ENCODE measurements at places on chromosomes 3 and 15.

DNA sequence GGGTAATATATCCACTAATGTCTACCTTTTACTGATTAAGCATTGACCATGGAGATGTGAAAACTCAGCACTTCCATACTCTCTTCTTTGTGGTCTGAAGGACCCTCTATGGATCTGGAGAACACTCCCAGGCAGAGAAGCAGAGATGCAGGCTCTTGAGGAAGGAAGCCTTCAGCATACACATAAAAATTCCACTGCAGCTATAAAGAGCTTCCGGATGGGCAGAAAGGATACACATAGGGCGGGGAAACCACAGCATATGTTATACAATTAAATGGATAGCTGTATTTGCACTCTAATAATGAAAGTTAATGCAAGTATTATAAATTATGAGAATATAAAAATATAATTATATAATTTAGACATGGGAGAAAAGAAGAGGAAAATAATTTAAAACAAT lies 1258.2 kb upstream of the ALCAM start:
- no peak for DNase-seq

- peak; percentile 41 for DNase-seq
These were observed 1.1 kb downstream of the NPTN start for GRCh38 chr15:73631915-73632669.

- DNase-seq, result no peak
These were observed 524.5 kb upstream of the TGFBR2 start for GRCh38 chr3:30081904-30082303.

- no peak for DNase-seq
These were observed 360.7 kb downstream of the NSUN3 start for GRCh38 chr3:94423578-94423977.

DNA sequence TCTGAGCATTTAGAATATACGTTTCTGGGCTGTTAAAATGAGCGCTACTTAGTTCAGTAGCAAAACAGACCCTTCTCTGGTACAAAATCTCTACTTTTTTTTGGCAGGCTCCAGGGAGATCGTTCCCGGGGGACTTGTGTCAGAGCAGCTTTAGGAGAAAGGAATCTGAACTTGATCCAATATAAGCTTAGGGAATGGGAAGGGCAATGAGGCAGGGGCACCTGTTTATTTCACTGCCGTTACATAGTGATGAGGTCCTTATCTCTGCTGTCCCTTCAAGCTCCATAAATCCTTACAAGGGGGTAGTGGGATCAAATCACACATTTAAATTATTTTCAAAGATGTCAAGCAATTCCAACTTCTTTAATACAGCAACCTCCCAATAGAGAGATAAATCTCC lies 128.7 kb upstream of the BNIP2 start:
- DNase-seq, result no peak

DNA sequence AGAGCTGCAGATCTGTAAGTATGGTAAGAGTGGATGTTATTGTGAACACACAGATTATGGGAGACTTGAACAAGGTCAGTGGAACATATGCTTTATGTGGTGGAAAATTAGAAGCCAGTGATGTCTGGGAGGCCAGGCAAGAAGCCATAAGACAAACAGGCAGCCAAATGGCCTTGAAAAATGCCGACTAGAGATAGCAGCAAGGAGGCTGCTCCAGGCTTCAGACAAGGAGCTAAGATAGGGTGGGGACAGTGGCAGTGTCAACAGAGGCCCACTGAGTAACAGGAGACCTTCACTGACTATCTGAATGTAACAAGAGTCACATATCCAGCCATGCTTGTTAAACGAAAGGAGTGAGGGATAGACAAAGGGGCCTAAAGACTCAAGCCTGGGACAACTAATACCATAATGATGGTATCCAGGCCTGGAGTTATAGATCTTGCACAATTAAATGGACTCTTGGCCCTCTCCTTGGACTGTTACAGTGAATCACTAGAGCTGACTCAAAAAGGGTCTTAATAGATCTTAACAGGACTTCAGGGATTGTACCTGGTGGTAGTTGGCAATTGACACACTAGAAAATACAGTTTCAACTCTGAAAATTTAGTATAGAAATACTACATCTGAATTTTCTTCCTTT lies 50.6 kb downstream of the CFAP20DC start:
- no peak for DNase-seq

DNA sequence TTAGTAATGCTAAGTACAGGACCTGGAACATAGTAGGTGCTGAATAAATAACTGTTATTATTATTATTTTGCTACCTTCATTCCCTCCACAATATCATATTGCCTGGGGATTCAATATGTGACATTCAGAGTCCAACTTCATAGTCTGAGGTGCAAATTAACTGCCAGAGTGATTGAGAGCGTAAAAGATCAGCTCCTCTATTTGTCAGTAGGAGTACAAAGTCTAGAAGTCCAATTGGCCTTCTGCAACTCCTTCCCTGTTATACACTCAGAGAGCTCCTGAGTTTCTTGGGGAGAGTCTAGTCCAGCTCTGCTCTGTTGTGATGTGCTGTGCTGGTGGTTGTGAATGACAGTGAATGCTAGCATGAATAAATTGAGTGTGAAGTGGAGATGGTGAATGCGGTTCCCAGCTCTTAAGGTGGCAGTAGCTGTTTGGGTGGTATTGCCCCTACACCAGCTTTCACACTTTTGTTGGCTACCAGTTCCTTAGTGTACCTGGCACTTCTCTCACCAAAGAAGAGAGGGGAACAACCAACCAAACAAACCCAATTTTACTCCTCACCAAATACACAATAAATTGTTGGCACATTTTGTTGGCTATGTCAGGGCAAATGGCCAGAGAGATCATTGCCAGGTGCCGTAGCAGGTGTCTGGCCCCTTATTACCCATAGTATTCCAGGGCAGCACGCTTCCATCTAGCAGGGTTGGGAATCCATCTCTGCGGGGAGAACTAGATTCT lies 270.1 kb upstream of the TBL1XR1 start:
- no peak for DNase-seq

GRCh38 chr3:134211797-134212196 lies 38.9 kb downstream of the RYK start:
- DNase-seq, result peak; percentile 26

DNA sequence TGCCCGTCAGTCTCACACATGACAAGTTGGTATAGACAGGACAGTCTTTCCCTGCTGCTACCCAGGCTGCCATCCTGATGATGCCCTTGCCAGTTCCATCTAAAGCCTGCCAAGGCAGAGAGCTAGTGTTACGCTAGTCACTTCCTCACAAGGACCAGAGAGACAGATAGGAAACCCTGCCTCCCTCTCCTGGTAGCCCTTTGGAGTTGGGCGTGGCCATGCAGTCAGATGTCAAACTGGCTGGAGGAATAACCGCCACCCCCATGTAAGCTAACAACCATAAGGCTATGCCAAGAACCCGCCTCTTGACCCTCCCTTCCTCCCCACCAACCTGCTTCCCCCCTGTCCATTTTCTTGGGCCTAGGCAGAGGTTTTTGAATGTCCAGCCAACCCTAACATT lies 2.8 kb downstream of the TMEM115 start:
- DNase-seq, result no peak

DNA sequence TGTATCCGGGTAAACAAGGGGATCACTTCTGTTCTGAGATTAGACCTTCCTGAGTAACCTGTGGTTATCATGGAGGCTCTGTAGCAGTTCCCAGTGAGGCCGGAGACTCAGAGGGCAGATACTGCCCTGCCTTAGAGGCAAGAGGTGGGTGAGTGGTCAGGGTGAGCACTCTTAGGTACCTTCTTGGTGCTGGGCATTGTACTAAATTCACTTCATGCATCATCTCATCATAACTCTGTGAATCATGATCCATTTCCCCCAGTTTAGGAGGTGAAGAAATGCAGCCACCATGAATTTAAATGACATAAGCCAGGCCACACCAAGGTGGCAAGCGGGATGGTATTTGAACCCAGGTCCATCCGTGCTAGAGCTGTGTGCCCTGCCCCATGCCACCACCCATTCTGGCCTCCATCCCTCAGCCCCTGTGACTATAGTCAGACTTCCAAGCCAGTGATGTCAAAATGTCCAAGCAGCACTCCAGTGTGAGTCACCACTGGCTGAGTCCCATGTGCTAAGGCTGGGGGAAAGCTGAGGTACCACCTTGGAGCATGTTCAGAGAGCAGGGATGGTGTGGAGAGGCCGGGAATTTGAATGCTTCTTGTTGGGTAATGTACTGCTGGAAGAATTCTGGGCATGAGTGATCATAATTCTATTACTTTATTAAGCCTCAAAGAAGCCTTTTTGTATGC lies 88.8 kb downstream of the EPHB1 start:
- no peak for DNase-seq

DNA sequence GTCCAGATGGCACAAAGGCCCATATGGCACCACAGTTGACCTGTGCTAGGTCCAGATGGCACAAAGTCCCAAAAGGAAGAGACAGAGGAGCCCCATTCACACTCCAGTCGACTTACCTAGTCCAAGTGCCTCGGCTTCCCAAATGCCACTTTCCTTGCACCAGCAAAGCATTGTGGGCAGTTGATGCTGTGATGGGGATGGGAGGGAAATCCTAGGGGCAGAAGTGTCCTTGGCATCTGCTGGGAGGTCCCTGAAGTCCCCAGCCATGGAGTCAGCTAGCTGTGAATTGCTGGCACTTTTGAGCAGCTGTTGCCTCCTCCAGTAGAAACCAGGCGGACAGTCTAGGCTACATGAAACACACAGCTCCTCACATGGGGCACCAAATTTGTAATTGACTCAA lies 60.3 kb upstream of the SIAH2 start:
- DNase-seq, result no peak

DNA sequence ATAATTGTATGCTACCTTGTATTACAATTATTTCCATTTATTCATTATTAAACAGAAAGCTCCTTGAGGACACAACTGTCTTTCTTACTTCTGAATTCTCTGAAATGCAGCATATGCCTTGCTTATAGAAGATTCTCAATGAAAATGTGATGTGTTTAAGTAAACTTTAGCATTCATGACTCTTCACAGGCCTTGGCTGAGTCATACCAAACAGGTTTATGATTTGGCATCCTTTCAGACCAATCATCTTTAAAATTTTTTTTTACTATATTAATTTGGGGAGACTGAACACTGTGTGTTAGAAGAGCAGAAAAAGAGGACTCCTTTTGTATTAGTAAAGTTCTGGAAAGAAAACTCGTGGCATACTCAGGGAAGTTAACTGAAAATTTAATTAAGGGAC lies 6.4 kb upstream of the GALK2 start:
- DNase-seq, result no peak

GRCh38 chr3:8900869-8901268 lies 62.4 kb downstream of the RAD18 start:
- no peak for DNase-seq

GRCh38 chr15:41888662-41889253 lies 5.1 kb downstream of the SPTBN5 start:
- DNase-seq, result no peak

GRCh38 chr15:90667073-90667754 lies 49.9 kb upstream of the BLM start:
- DNase-seq, result no peak

GRCh38 chr3:67011414-67012131 lies 13.5 kb downstream of the KBTBD8 start:
- no peak for DNase-seq

DNA sequence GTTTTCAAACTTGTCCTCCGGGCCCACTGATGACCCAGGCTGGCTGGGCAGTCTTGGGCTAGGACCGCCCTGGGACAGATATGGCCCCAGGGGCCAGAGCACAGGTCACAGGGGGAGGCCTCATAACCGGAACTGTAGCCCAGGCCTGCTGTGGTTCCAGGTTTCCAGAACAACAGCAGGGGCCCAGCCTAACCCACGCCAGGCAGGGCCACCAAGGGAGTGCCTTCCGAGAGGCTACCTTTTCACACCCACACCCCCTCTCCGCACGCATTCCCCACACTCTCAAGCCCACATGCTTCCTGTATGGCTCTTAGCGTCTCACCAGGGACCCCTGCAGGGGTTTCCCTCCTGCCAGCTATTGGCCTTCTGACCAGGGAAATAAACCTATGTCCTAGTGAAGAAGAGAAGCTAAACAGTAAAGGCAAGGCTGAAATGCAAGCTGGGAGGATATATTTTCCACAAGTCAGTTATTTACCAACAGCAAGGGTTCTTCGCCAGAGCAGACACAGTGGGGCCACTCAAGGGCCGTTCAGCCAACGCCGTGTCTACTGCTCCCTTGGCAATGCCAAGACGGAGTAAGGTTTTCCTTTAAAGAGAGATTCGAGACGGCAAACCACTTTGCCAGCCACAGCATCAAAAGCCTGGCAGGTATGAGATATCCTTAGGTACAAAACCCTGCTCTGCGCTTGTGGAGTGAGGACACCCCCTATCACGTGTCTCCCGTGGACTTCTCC lies 135.1 kb downstream of the ATP10A start:
- no peak for DNase-seq

DNA sequence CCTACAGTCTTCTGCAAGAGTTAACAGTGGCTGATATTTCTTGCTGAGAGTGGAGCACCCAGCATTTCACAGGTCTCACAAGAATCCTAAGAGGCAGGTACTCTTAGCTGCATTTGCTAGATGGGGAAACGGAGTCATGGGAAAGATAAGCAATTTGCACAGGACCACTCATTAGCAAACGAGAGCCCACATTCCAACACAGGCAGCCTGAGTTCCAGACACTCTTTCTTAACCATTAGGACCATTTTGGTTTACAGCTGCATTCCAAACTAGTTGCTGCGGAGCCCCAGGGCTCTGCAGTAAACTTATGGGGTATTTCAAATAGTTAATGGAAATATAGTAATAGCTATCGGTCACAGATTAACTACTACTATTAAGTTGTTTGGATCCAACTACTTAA lies 42.5 kb downstream of the LYZL4 start:
- no peak for DNase-seq

- DNase-seq, result no peak
These were observed 183.3 kb downstream of the NR1D2 start for GRCh38 chr3:24128199-24129005.

DNA sequence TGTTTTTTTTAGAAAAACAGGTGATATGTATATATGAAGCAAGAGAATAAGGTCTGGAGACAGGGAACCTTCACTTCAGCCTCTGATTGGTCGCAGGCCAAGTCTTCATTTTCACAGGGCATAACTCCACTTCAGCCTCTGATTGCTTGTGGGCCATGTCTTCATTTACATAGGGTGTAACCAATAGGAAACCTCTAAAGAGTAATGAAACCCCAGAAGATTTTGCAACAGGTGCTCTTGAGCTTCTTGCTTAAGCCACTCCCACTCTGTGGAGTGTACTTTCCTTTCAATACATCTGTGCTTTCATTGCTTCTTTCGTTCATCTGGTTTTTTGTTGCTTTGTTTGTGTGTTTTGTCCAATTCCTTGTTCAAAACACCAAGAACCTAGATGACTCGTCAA lies 22.6 kb upstream of the SCG3 start:
- DNase-seq, result no peak

- no peak for DNase-seq
These were observed 1227.6 kb upstream of the EPHA6 start for GRCh38 chr3:95586754-95587153.

- DNase-seq, result peak; percentile 84
These were observed at the start of gene LSAMP for GRCh38 chr3:116445311-116445841. LSAMP (minus strand) TSS chr3:116445487.
